ENCODE measurements at places on chromosomes 2 and 18. TPM values are rescaled to one million over a fixed set of nuclear protein-coding genes. Genes with fewer than 3 reads are reported as not detected.

CACNB4 gene
- total RNA-seq, result 33.9 TPM

KLHL29 gene
- total RNA-seq, result 8.7 TPM

LINC00305 gene
- not detected for total RNA-seq

KCNJ13 gene
- 0.63 TPM for total RNA-seq

RTP5 gene
- total RNA-seq, result not detected

DCDC2C gene
- total RNA-seq, result 0.48 TPM

COL6A3 gene
- total RNA-seq, result 1,173 TPM

MEP1B gene
- 0.11 TPM for total RNA-seq

OSR1 gene
- total RNA-seq, result 93.7 TPM

BMP10 gene
- not detected for total RNA-seq

HTRA2 gene
- total RNA-seq, result 25.1 TPM

- DNase-seq, result no peak
These were observed 451.4 kb downstream of the EIPR1 start for GRCh38 chr2:2926009-2926857.

- DNase-seq, result no peak
These were observed 3.7 kb downstream of the PLEK start for GRCh38 chr2:68368654-68369336.

DNA sequence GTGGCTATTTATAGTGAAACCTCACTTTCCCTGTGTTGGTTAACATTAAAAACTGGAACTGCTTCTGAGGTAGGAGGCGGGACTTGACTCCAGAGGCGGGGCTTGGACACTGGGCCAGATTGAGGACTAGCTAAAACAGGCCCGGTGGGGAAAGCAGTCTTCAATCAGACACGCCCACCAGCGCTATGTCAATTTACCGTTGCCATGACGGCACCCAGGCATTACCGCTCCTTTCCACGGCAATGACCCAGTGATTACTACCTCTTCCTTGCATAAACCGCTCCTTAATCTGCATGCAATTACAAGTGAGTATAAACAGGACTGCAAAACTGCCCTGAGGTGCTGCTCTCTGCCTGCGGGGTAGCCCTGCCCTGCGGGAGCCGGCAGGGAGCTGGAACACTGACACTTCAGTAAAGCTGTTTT lies 35.3 kb downstream of the LRRFIP1 start:
- peak; percentile 91 for DNase-seq

- DNase-seq, result no peak
These were observed 273.8 kb downstream of the TRIB2 start for GRCh38 chr2:12990523-12990922.

DNA sequence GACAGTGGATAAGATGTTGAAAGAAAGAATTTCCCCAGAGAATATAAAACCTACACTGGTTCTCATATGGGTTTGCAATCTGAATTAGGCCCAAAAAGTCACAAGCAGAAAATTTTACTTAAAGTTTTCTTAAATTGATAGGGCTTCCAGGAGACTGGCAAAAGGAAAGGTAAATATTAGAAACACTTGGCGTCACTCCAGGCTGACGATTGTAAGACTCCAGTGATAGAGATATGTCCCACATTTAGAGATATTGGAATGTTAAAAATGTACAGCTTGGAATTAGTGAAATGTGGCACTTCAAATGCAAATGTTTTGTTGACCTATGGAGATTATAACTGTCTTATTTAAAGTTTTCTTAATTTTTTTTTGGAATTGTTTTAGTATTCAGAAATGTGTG lies 14.0 kb downstream of the YIPF4 start:
- no peak for DNase-seq

- DNase-seq, result no peak
These were observed 44.6 kb downstream of the HEATR5B start for GRCh38 chr2:37039580-37039979.

GRCh38 chr2:230217424-230217823 lies 2.4 kb downstream of the SP110 start:
- DNase-seq, result no peak

- no peak for DNase-seq
These were observed 5.2 kb downstream of the DYSF start for GRCh38 chr2:71458413-71459083.

DNA sequence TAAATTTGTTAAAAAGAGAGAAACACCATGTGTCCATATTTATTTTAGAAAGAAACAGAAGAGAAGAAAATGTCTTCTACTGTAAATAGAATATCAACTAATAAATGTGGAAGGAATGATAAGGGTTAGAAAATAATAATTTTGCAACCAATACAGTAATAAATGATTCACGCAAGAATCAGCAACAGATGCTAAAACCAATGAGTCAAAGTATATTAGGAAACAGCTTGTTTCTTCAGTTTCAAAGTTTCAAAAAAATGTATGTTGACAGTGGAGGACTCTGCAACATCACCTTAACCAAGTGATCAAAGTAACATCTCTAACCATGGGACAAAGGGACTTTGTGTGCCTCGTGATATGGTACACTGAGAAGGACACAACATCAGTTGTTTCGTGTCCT lies 147.0 kb downstream of the TWIST2 start:
- DNase-seq, result no peak

DNA sequence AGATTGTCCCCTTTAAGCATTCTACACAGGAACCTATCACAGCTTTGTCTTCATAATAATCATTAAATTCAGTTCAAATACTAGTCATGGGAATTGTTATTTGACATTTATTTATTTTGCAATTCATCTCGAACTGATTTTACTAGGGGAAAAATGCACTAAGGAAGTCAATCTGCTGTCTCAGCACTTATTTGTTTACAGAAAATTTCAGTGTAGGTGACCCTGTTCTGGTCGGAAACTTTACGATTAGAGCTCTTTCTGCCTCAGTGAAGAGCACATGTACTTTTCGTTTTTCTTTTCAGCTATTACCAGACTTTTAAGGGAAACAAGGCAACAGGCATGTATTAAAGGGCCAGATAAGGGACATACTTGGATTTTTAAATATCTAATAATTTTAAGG lies 1405.7 kb upstream of the ZEB2 start:
- no peak for DNase-seq

- no peak for DNase-seq
These were observed 12.1 kb upstream of the ALLC start for GRCh38 chr2:3645745-3646389.

DNA sequence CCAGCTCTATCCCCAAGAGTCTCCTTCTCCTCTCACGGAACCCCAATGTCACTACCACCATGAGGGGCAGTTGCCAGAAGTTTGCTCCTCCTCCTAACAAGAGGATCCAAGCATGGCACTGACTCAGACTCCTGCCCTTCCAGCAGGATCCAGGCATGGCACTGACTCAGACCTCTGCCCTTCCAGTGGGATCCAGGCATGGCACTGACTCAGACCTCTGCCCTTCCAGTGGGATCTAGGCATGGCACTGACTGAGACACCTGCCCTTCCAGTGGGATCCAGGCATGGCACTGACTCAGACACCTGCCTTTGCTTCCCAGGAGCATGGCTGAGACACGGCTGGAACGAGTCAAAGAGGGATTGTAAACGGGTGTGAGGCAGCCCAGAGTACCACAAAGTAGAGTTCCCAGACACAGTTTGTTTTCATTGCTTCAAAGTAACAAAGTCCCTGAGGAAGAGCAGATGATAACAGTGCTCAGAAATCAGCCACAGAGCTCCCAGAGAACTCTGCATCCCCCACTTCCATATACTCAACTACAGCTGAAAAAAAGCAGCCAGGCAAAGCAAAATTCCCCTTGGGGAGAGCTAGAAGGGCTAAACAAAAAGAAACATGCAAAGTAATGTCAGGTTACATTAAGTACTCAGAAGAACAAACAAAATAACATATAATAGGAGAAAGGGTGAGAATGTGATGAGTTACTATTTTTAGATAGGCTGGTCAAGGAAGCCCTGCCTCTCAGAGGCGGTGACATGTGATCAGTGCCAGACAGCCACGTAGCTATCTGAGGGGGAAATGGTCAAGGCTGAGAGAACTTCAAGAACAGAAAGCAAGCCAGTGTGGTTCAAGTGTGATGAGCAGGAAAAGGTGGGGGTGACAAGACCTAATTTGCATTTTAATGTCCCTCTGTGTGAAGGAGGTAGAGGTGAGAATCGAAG lies 3.0 kb downstream of the BUB1 start:
- no peak for DNase-seq

DNA sequence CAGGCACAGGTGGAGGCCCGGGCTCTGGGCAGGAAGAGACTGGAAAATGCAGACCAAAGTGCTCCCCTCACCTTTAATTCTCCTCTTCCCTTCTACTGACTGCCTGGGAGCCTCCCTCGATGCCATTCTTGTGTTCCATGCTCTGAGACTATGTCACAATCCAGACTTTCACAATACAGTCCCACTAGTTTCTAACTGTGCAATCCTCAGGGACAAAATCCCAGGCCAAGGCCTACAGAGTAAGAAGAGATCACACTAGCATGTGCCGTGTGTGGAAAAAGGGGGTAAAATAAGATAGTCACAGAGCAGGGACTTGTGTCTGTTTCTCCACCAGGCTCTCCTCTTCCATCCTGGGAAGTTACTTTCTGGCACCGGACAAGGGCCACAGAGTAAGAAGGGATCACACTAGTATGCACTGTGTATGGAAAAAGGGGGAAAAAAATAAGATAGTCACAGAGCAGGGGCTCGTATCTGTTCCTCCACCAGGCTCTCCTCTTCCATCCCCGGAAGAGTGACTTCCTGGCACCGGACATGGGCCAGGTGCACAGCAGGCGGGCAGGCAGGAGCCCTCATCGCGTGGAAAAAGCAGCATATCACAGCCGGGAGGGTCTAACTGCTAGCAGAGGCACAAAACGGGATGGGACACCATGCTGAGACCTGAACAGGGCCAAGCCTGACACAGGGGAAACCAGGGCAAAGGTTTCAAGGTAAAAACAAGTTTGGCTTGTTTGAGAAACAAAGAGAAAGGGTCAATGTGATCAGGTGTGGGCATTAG lies 9.6 kb downstream of the CYB5A start:
- no peak for DNase-seq

DNA sequence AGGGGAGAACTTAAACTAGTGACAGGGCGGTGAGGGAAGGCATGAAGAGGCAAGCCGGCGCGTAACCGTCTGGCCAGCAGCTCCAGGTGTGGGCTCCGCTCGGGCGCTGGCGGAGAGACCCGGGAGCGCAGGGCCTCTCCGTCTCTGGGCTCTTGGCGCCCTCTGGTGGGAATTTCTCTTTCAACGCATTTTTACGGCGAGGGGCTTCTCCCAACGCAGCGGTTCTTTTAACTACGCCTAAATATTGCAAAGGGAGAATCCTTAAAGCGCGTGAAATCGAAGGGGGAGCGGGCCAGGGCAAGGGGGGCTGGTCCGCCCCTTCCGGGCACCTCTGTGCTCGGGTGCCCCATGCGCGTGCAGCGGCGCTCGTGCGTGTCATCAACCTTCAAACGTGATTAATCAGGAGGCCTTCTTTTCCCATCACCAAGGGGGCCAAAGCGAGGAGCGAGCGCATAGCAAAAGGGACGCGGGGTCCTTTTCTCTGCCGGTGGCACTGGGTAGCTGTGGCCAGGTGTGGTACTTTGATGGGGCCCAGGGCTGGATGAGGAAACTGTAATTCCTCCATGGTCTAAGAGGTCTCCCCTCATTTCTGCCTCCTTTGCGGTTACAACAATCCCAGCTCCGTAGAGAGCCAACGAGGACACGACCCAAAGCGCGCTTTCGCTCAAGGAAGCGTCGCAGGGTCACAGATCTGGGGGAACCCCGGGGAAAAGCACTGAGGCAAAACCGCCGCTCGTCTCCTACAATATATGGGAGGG lies 762 bp upstream of the GAD1 start:
- DNase-seq, result peak; percentile 43

GRCh38 chr2:42964439-42965083 lies 172.2 kb upstream of the HAAO start:
- DNase-seq, result no peak

GRCh38 chr2:231593666-231594065 lies 1.0 kb downstream of the TEX44 start:
- DNase-seq, result no peak

DNA sequence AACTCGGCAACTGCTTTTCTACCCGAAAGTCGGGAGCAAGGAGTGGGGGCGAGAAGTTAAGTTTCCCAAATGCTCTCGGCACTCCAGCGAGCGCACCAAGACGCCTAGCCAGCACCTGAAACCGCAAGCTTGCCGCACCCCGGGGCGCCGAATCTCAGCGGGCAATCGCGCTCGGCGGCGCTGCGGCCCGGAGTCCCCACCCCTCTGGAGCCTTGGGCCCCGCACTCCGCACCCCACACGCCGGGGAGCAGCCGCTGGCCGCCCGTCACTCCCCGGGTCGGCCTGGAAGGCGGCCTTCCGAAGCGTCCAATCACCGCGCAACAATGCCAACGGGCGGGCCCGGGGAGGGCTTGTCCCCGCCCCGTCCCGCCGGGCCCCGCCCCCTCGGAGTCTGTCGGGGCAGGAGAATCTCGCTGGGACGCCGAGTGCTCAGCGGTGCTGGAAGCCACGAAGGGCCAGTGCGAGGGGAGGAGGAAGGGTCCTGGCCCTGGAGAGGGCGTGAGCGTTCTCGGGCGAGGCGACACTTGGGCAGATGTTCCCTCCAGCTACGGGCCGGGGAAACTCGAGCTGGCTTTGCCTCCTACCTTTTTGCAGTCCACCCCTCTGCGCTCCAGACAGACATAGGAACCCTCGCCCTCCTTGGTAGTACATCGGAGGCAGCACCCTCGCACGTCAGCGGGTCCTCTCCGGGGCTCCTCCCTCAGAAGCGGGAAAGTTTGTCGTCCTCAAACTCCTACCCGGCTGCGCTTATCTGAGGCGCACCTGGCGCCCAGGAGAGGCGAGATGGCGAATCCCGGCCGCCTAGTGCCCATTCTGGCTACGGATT lies 1.1 kb upstream of the ZBTB7C start:
- peak; percentile 67 for DNase-seq

DNA sequence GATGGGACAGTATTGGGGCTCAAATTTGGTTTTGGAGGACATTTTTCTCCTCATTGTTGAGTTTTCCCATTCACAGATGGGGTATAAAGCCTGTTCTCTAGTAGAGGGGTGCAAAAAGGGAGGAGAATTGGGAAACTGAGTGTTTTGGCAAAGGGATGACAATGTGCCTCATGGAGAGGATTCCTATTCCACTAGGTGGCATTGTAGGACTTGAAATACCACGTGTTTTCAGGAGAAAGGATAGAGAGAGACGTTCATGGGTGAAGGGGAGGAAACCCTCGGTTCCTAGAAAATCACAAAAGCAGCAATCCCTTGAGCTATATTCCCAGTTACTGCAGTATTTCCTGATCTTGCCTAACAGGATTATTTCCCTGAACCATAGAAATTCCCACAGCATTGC lies 113.7 kb upstream of the SRD5A2 start:
- no peak for DNase-seq

- DNase-seq, result no peak
These were observed 171.0 kb upstream of the REV1 start for GRCh38 chr2:99660616-99661406.

GRCh38 chr2:238777369-238778067 lies 70.4 kb upstream of the TWIST2 start:
- DNase-seq, result no peak

- no peak for DNase-seq
These were observed 30.5 kb downstream of the PDK1 start for GRCh38 chr2:172586245-172586891.

DNA sequence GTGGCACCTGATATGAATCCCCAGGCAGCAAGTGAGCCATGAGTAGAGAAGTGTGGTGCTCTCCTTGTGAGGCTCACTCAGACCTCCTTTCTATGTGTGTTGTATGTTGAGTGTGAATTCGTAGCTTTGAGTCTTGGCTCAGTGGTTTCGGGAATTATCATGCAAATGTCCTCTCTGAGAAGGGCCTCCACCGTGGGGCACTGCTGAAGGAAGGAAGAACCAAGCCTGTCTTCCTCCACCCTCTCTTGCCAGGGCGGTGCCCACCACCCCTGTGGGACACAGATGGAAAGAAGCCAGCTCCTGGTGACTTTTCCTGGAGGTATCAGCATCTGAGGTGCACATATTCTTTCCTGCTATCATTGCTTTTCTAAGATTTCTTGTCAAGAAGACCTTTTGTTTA lies 156.1 kb downstream of the MYT1L start:
- no peak for DNase-seq

Measured in urinary bladder (tissue), 4 donors.